ENCODE measurements at places on chromosomes 1 and 21.

DNA sequence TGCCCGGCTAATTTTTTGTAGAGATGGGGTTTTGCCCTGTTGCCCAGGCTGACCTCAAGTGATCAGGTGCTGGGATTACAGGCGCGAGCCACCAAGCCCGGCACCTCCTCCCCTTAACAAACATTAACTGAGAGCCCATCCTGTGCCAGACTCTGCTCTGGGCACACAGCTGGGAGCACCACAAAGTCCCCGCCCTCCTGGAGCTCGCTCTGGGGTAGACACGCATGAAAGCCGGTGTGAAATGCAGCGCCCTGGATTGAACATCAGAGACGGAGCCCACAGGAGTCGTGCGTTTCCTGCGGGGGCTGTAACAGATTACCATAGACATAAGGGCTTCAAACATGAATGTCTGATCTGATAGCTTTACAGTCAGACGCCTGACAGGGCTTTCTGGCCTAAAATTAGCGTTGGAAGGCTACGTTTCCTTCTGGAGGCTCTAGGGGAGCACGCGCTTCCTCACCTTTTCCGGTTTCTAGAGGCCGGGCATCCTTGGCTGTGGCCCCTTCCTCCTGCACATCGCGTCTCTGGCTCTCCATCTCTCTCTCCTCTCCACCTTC lies 14.3 kb downstream of the SLC27A3 start:
- no peak for DNase-seq

DNA sequence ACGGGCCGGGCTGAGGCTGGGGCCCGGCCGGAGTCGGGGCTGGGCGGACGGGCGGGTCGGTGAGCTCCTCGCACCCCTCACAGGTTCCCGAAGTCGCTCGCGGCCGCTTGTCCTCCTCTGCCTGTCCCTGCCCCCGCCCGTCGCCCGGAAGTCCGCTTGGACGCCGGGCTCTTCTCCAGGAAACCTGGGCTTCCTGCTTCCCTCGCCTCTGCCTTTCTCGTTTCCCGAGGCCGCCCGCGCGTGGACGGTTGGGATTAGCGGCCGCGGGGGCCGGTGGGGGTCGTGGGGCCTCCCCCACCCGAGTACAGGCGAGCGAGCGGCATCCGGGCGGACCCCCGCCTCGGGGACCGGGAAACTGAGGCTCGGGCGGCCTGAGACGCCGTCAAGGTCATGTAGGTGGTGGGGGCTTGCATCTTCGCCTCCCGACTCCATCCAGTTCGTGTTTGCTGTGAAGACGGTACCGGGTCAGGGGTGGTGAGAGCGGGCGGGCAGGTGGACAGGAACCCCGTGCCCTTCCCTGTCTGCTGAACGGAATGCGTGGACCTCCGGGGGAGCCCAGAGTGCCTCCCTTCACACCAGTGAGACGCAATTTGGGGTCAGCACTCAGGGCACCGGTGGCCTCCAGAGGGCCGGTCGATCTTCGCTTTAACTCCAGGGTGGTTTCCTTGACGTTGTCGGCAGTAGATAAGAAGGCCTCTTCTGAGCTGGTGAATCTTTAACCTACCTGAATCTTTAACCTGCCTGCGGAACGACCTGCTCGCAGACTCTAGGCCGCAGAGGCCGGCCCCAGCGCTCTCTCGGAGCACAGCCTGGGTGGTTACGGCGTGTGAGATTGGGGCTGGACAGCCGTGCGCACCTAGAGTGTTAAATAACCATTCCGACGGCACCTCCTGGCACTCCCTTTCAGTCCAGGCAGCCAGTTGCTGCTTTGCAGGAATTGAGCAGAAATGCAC lies 686 bp downstream of the ARF1 start:
- DNase-seq: peak; percentile 73

- no peak for DNase-seq
Measured at GRCh38 chr1:8663915-8664329, 153.5 kb downstream of the RERE start.

DNA sequence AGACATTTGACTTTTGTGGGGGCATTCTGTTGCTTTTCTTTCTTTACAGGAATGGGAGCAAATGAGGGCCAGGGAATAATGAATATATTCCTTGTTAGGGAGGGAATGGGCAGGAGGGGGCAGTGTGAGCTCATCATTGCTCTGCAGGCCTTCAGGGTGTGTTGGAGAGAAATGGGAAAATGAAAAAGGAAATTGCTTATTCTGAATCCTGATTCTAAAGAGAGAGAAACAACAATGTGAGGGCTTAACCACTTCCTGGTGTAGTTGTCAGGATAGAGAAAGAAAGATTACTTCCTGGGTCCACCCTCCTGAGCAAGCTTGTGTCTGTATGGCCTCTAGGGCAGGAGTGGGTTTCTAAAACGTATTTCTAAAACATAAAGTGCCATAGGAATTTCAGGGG lies 28.3 kb downstream of the VANGL2 start:
- no peak for DNase-seq

GRCh38 chr1:100769323-100769722 lies 49.8 kb downstream of the VCAM1 start:
- DNase-seq: no peak

GRCh38 chr1:246338546-246338945 lies 168.5 kb downstream of the SMYD3 start:
- DNase-seq: no peak

DNA sequence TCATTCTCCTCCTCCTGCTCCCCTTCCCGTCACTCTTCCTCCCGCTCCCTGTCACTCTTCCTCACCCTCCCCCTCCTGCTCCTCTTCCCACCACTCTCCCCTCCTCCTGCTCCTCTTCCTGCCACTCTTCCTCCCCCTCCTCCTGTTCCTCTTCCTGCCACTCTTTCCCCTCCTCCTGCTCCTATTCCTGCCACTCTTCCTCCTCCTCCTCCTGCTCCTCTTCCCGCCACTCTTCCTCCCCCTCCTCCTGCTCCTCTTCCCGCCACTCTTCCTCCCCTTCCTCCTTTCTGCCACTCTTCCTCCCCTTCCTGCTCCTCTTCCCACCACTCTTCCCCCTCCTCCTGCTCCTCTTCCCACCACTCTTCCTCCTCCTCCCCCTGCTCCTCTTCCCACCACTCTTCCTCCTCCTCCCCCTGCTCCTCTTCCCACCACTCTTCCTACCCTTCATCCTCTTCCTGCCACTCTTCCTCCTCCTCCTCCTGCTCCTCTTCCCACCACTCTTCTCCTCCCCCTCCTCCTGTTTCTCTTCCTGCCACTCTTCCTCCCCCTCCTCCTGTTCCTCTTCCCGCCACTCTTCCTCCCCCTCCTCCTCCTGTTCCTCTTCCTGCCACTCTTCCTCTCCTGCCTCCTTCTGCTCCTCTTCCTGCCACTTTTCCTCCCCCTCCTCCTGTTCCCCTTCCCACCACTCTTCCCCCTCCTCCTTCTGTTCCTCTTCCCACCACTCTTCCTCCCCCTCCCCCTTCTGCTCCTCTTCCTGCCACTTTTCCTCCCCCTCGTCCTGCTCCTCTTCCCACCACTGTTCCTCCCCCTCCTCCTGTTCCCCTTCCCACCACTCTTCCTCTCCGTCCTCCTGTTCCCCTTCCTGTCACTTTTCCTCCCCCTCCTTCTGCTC lies 28.7 kb upstream of the ARTN start:
- DNase-seq: no peak

DNA sequence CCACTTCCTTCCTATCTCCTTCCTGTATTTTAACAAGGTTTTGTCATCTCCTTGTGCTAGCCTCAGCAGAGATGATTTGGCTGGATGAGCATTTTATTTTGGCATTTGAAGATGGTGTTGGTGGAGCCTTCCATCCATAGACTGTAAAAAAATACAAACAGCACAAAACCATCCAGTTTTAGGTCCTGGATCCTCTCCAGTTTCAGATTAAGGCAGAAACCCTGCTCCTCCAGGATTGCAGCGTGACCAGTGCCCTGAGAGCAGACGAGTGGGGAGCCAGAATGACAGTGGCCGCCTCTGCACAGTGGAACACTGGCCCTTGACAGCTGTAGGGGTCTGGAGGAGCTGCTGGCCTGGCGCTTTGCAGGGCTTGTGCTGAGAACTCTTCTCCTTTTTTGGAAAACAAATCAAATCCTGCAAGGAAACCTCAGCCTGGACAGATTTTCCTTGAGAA lies 72.2 kb upstream of the GADD45A start:
- DNase-seq: peak; percentile 73

- no peak for DNase-seq
Measured at GRCh38 chr21:36803051-36803645, 104.2 kb downstream of the SIM2 start.

- DNase-seq: no peak
Measured at GRCh38 chr1:203280061-203280460, 25.3 kb upstream of the BTG2 start.

GRCh38 chr1:79037085-79037484 lies 30.6 kb upstream of the ADGRL4 start:
- no peak for DNase-seq

DNA sequence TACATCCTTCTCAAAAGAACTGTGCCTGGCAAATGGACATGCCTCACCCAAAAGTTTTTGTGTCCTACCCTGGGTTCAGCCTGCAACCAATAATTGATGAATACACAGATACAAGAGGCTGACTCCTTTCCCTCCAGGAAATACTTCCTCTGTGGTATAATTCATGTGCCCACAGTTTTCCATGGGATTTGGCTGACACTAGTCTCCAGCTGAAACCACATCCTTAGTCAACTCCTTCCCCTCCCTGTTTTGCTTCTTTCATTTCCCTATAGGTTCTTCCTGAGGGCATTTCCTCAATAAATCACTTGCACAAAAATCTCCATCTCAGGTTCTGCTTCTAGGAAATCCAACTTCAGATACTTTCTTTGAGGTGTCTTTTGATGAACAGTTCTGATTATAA lies 436.6 kb upstream of the C1orf87 start:
- DNase-seq: no peak

- no peak for DNase-seq
Measured at GRCh38 chr1:235416662-235417049, 49.4 kb downstream of the TBCE start.

DNA sequence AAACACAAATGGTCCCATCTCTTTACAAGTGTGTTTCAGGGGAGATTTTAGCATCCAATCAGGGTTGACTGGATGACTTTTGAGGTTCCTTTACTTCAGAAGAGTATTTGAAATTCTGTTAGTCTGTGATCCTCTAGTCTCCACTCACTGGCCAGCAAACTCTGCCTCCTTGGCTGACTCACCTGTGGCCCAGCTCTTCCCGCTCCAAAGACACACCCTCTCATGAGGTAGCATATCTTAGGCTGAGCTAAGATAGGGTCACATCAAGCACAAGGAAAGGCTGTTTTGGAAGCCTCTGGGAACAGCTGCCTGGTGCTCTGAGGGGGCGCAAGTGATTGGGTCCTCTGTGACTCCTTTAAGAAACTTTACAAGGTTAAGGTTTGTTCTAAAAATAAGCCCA lies 102.3 kb upstream of the FGGY start:
- DNase-seq: no peak

DNA sequence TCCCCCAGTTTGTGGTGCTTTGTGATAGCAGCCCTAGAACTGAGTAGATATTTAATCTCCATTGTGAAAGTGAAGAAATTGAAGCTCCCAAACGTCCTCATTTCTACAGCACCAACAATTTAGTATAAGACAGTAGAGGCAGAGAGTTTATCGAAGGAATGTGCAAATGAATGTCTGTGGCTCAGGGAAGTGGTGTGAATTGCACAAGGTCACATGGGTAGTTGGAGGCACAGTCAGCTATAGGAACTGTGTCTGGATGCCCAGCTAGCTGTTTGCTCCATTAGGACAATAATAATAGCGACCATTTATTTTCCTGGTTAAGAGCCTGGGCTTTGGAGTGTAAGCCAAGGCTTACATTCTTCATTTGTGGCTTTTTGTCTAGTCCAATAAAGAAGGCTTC lies 144.4 kb upstream of the USP24 start:
- DNase-seq: no peak

GRCh38 chr1:107724648-107725047 lies 240.3 kb downstream of the VAV3 start:
- no peak for DNase-seq

DNA sequence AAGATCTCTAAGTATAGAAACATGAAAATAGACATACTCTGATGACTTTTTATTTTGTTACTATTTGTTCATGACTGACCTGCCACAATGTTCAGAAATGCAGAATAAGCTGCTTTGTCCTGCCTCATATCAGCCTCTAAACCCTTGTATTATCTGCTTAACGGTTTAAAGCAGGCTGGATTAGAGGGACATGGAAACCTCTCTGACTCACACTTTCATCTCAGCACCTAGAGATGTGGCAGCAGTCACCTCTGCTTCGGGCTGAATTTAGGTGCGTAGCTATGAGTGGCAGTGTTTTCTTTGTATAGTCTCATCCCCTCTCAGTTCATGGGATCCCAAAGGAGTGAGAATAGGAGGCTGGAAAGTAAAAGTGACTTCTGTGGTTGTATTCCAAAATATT lies 255.4 kb downstream of the RGS7 start:
- no peak for DNase-seq

GRCh38 chr1:12585951-12586942 lies 31.8 kb downstream of the DHRS3 start:
- no peak for DNase-seq

GRCh38 chr21:43657355-43658087 lies 1.8 kb downstream of the HSF2BP start:
- DNase-seq: no peak

- no peak for DNase-seq
Measured at GRCh38 chr1:244187310-244187709, 136.2 kb downstream of the ZBTB18 start.

GRCh38 chr1:40073062-40073461 lies 24.0 kb downstream of the PPT1 start:
- DNase-seq: no peak

- no peak for DNase-seq
Measured at GRCh38 chr1:98051065-98051675, 130.3 kb upstream of the DPYD start.

- no peak for DNase-seq
Measured at GRCh38 chr1:92882819-92883218, 51.0 kb downstream of the RPL5 start.

DNA sequence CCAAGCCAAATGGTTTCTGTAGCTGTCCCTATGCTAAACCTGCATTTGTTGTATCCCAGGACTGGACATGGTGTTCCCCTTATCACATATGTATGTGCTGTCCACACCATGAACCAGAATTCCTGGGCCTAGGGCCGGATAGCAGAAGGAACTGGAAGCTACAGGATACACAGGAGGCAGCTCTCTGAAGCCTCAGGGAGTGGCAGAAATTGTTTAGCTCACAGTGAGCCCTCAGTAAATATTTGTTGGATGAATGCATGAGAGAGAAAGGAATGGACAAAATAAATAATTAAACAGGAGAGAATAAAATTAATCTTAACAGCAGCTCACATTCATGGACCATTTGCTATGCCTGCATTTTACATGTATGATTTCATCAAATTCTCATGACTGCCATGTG lies 2.1 kb downstream of the NIPAL3 start:
- no peak for DNase-seq

DNA sequence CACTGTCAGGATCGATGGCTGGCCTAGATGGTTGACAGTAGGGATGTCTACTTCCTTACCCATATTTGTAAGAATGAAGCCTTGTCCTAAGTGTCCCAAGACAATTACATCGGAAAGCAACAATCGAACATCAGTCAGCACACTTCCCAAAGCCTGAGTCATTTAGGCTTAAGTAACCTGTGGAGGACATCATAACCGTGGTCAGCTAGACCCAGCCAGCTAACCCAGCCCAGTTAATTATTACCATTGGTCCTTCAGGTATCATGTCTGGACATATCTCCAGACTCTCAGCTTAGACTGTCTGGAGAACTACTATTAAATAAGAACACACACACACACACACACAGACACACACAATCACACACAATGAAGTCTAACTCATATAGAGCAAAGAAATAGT lies 264.7 kb downstream of the TRABD2B start:
- no peak for DNase-seq

GRCh38 chr1:170166518-170167180 lies 20.9 kb downstream of the NTMT2 start:
- no peak for DNase-seq

- peak; percentile 97 for DNase-seq
Measured at GRCh38 chr1:244970744-244971551, 106.6 kb upstream of the HNRNPU start.
